ENCODE measurements at places on chromosomes 6 and 20. TPM values are rescaled to one million over a fixed set of nuclear protein-coding genes. Genes with fewer than 3 reads are reported as not detected.
A peak's percentile ranks its signal among the peaks of the same experiment; 100 is the strongest.

- H3K36me3 ChIP-seq, result no peaks in the 10 kb centered on the region
- H3K27ac ChIP-seq, result no peak overlapping the region
- H3K4me1 ChIP-seq, result no peaks in the 10 kb centered on the region
- H3K27me3 ChIP-seq, result no peaks in the 10 kb centered on the region
- H3K4me3 ChIP-seq, result no peak overlapping the region
Observed at GRCh38 chr20:40109136-40109535, 579.9 kb downstream of the MAFB start.

GRCh38 chr6:72944660-72945059, 280.6 kb downstream of the KHDC1L start:
- no peak for DNase-seq
- H3K27me3 ChIP-seq, result no peaks in the 10 kb centered on the region
- no peaks in the 10 kb centered on the region for H3K36me3 ChIP-seq
- H3K4me3 ChIP-seq, result no peak overlapping the region
- no peak overlapping the region for H3K27ac ChIP-seq
- no peaks in the 10 kb centered on the region for H3K4me1 ChIP-seq

DNA sequence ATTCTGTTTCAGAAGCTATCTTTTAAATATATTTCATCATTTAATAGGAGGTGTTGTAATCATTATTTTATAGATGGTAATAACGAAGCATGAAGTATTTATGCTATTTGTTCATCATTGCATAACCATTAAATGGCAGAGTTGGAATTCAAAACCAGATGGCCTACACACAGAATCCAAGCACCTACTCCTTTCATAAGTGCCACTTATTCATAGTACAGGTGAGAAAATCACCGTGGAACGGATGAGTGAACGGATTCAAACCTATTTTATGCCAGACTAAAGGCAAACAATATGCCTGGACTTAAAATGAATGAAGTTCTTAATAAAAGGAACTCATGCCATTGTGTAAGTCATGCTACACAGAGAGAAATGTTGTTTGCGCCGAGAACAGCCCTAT, 397.9 kb upstream of the ADGRB3 start:
- H3K4me3 ChIP-seq, result no peak overlapping the region
- no peaks in the 10 kb centered on the region for H3K4me1 ChIP-seq
- H3K27ac ChIP-seq, result no peak overlapping the region
- H3K36me3 ChIP-seq, result no peaks in the 10 kb centered on the region

GRCh38 chr6:87277123-87277522, 45.3 kb upstream of the SMIM8 start:
- H3K4me3 ChIP-seq, result no peak overlapping the region
- no peak for DNase-seq
- H3K27me3 ChIP-seq, result no peaks in the 10 kb centered on the region
- H3K27ac ChIP-seq, result no peak overlapping the region
- H3K36me3 ChIP-seq, result no peaks in the 10 kb centered on the region

GRCh38 chr6:135667691-135668455, 170.3 kb upstream of the AHI1 start:
- DNase-seq, result no peak
- peaks cover 6% of the 10 kb centered on the region for H3K4me1 ChIP-seq
- H3K27me3 ChIP-seq, result peaks cover 16% of the 10 kb centered on the region
- peaks cover 3% of the 10 kb centered on the region for H3K36me3 ChIP-seq

DNA sequence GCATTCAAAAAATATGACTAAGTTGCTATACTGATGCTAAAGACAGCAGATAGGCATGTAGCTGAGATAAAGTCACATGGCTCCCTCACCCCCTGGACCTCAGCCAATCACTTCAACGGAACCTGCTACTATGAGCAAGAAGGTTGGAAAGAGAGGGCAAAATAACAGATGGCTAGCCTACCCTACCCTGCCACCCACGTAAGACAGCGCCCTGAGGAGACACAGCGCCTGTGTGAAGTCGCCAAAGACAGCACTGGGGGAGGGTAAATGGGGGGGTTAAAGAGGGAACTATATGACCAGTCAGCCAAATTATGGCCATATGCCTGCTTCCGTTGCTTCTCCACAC, 163.2 kb downstream of the RALGAPA2 start:
- no peak for DNase-seq
- H3K27ac ChIP-seq, result no peak overlapping the region
- H3K27me3 ChIP-seq, result no peaks in the 10 kb centered on the region
- H3K4me3 ChIP-seq, result no peak overlapping the region
- peaks cover 30% of the 10 kb centered on the region for H3K4me1 ChIP-seq

- DNase-seq, result no peak
- H3K36me3 ChIP-seq, result no peaks in the 10 kb centered on the region
- H3K27me3 ChIP-seq, result no peaks in the 10 kb centered on the region
Observed at GRCh38 chr6:164336455-164336854, 921.9 kb downstream of the QKI start.

DNA sequence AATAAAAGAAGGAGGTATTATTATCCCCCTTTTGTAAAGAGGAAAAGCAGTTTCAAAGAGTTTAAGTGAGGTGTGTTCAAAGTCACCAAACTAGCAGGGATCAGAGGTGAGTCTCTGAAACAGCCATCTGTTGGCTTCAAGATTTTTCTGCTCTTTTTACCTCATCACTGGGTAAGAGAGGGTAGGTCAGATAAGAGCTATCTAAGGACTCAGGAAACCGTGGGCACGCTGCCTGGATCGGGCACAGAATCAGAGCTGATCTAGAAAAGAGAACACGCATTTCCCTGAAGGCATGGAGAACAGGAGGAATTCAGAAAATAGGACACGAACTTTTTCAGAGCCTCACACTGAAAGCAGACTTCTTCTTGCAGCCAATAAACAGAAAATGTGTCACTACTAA, 65.8 kb upstream of the LY86 start:
- H3K4me3 ChIP-seq, result no peak overlapping the region
- H3K36me3 ChIP-seq, result no peaks in the 10 kb centered on the region
- no peak overlapping the region for H3K27ac ChIP-seq
- peaks cover 18% of the 10 kb centered on the region for H3K4me1 ChIP-seq
- DNase-seq, result no peak

HMGN4 gene
- 83.3 TPM for total RNA-seq

DNA sequence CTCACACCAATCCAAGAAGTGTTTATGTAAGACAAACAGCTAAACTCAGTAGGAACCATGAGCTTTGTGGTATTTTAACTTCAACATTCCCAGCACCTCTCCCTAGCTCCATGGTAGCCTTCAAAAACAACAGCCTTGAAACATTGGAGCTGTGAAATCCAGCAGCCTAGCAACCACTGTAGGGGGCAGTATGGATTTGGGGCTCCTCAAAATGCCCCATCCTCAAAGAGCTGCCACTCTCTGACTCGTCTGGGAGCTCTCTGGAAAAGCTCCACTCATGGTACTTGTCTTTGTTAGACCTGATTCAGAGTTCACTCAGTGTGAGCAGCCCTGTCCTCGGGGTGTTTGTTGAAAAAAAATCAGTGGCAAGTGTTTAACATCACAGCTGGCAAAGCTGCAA, 82.9 kb downstream of the KIF6 start:
- H3K27me3 ChIP-seq, result peaks cover 11% of the 10 kb centered on the region
- H3K4me3 ChIP-seq, result no peak overlapping the region
- no peak overlapping the region for H3K27ac ChIP-seq

- H3K27ac ChIP-seq, result no peak overlapping the region
- H3K4me3 ChIP-seq, result peak overlapping the region; percentile 41
- H3K36me3 ChIP-seq, result peaks cover 2% of the 10 kb centered on the region
- DNase-seq, result no peak
Observed at GRCh38 chr6:18121580-18122127, 823 bp downstream of the NHLRC1 start.

DNA sequence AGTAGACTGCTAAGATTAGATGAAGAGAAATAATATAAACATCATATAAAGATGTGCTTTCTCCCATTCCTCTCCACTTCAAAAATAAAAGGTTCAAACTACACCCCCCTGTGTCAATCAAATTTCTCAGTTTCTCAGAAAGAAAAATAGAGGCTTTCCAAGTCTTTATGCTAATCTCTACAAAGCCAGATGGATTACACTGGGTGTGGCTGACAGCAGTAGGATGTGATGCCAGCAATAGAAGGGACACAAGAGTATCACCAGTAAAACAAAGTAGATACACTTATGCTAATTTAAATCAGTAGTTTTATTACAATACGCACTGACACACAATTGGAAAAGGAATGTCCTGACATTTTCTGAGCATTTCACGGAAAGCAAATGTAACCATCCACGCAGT, 353.4 kb downstream of the RNGTT start:
- no peaks in the 10 kb centered on the region for H3K4me1 ChIP-seq
- peaks cover 33% of the 10 kb centered on the region for H3K36me3 ChIP-seq
- H3K27me3 ChIP-seq, result no peaks in the 10 kb centered on the region
- H3K4me3 ChIP-seq, result no peak overlapping the region

C6orf163 gene
- 1.4 TPM for total RNA-seq

DNA sequence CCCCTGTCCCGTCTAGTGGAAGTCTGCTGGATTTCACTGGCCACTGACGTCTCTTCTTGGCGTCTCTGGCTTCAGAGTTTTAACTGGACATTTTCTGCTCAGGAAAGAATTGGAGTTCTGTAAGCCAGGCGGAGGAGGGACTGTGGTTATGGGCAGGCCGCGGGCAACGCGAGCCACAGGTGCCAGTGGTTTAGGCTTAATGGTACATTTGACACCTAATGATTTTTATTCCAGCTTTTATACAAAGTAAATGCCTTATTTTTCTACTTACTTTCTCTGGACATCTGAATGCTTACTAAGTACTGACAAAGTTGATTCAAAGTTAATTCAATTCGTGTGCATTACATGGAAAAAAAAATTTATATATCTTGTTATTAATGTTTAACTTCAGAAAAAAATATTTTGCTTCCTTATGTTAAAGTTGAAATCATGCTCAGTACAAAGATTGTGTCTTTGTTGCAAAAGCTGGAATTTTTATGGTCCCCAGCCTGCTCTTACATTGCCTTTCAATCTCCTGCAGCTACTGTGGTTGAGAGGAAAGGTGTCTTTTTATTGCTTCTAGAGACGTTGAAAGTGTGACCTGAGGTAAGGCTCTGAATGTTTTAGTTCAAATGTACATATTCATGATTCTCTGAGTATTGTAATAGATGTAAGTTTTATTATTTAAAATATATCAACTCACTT, 231.0 kb downstream of the SMOC2 start:
- no peak overlapping the region for H3K27ac ChIP-seq
- no peak for DNase-seq
- H3K4me1 ChIP-seq, result no peaks in the 10 kb centered on the region
- no peak overlapping the region for H3K4me3 ChIP-seq
- H3K36me3 ChIP-seq, result no peaks in the 10 kb centered on the region

WFDC5 gene
- not detected for total RNA-seq

WFDC2 gene
- 1.3 TPM for total RNA-seq

SRMS gene
- total RNA-seq, result not detected

GRCh38 chr6:145352382-145353080, 382.8 kb downstream of the EPM2A start:
- H3K27ac ChIP-seq, result no peak overlapping the region
- no peak for DNase-seq
- H3K4me3 ChIP-seq, result no peak overlapping the region
- H3K4me1 ChIP-seq, result no peaks in the 10 kb centered on the region

GRCh38 chr20:46814366-46815232, 80.0 kb upstream of the EYA2 start:
- no peaks in the 10 kb centered on the region for H3K4me1 ChIP-seq
- no peak overlapping the region for H3K27ac ChIP-seq
- no peak for DNase-seq
- H3K4me3 ChIP-seq, result no peak overlapping the region

DNMT3B gene
- total RNA-seq, result 2.9 TPM

DNA sequence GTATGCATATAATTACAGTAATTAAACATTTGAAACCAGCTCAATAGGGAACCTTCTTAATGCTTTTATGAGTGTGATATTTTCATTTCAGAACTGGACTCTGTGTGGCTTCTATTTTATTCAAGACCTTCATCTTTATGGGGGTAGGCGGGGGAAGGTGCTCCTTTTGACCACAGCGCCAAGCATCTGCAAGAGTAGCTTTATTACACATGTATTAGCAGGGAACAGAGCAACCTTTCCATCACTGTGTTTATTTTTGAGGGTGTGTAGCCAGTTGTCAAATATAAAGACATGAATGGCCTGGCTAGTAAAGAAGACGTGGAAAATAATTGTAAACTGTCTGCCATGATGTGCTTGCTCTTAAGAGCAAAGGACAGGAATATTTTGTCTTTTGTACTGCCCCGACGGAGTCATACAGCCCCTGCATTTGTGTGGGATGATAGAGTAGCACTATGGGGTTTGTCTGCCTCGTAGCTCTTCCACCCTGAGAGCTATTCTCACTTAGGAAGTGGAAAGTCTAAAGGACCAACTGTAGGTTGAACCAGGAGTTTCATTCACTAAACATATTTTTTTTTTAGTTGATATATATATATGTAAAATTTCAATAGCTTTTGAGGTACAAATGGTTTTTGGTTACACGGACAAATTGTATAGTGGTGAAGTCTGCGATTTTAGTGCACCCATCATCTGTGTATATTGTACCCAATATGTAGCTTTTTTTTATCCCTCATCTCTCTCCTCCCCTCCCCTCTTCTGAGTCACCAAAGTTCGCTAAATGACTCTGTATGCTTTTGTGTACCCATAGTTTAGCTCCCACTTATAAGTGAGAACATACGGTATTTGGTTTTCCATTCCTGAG, 91.2 kb downstream of the CARMIL1 start:
- H3K27ac ChIP-seq, result peak overlapping the region; percentile 92
- peaks cover 79% of the 10 kb centered on the region for H3K4me1 ChIP-seq
- peaks cover 6% of the 10 kb centered on the region for H3K36me3 ChIP-seq
- no peaks in the 10 kb centered on the region for H3K27me3 ChIP-seq
- DNase-seq, result peak; percentile 36

ACSS1 gene
- 18.2 TPM for total RNA-seq
